ENCODE measurements at places on chromosomes 5 and 9.

DNA sequence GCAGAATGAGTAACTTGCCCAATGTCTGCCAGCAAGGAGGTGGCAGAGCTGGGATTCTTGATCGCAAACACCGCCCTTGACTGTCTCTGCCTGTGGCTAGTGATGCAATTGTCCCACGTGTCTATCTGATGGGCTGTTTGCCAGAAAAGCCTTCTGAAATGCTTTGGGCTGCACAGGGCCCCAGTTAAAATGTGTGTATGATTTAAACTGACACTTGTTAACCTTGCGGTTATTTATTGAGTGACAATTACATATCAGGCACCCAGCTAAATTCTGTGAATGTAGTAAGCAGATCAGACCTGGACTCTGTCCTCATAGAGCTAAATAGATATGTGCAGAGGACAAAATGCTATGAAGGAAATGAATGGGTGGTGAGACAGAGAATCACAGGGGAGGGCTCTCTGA, 11.6 kb upstream of the IL12B start:
- peak; percentile 66 for DNase-seq

- DNase-seq: no peak
Measured at GRCh38 chr5:171520300-171521174, 101.1 kb downstream of the FGF18 start.

DNA sequence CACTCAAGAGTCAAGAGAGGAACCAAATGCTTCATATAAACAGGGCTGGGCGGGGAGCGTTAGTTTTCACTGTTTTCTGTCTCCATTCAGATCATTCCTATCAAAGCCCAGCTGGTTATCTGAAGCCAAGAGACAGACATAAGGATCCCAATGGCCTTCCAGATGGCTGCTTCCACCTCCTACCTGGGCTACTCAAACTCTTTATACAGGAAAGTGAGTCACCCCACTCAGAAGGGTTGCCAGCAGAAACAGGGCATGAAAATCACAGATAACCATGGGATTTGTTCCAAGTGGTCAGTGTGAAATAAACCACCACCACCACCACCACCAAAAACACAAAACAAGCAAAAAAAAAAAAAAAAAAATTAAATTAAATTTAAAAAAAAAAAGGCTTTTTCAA, 5.5 kb downstream of the PRSS3 start:
- no peak for DNase-seq

- no peak for DNase-seq
Measured at GRCh38 chr9:135253305-135254004, 166.0 kb downstream of the OLFM1 start.

- no peak for DNase-seq
Measured at GRCh38 chr9:88936132-88936531, 55.1 kb upstream of the S1PR3 start.
